Stimulated activated naive CD4-positive, alpha-beta T cell (primary cell): ENCODE measurements at places on chromosomes 11 and 22.

DNA sequence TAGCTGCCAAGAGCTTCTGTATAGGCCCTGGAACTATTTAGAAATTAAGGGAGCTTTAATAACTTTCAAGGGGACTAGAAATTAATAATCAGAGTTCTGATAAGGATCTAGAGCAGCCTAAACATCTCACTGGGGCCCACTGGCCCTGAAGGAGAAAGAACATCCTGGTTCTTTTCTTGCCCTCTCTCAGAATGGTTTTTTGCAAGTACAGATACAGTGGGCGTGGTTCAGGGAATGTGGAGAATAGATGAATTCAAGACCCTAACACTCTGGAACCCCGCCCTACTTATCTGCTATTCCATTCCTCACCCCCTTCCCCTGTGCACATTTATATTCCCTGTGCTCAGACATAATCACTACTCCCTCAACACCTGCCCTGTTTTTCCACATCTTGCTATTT is 90.2 kb downstream of the PARVA start:
- no peak for DNase-seq

DNA sequence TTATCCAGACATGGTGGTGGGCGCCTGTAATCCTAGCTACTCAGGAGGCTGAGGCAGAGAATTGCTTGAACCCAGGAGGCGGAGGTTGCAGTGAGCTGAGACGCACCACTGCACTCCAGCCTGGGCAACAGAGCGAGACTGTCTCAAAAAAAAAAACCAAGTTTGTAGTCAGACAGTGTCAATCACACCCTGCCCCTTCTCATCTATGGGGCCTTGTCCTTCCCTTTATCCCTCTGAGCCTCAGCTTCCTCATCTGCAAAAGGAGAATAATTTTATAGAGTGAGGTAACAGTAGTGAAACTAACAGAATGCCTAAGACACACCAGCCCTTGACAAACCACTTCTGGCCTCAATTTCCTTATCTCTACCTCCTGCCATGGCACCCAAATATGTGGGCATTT is 10.7 kb downstream of the BCL9L start:
- no peak for DNase-seq

- DNase-seq = peak; percentile 41
These were observed 11.9 kb upstream of the MDK start for GRCh38 chr11:46369458-46370152.

DNA sequence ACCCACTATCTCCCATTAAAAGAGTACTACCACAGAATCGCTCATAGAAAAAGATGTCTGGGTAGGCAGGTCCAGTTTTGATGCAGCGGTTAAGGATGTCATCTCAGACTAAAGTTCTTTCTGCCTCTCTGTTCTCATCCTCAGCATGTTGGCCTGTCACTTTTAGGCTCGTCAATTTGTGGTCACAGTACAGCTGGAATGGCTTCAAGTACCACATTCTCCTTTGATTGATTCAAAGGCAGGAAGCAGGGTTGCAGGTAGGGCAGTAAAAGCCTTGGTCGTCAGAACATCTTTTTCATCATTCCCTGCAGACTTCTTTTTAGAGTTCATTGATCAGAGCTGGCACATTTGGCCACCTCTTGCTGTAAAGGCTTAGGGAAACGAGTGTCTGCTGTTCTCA is 28.7 kb downstream of the SDHD start:
- DNase-seq = no peak

GRCh38 chr11:67539550-67539949 is 16.3 kb upstream of the CABP2 start:
- no peak for DNase-seq

GRCh38 chr11:44178381-44178780 is 82.9 kb downstream of the EXT2 start:
- DNase-seq = no peak
